ENCODE measurements at places on chromosomes 4 and X. TPM values are rescaled to one million over a fixed set of nuclear protein-coding genes. Genes with fewer than 3 reads are reported as not detected.

DNA sequence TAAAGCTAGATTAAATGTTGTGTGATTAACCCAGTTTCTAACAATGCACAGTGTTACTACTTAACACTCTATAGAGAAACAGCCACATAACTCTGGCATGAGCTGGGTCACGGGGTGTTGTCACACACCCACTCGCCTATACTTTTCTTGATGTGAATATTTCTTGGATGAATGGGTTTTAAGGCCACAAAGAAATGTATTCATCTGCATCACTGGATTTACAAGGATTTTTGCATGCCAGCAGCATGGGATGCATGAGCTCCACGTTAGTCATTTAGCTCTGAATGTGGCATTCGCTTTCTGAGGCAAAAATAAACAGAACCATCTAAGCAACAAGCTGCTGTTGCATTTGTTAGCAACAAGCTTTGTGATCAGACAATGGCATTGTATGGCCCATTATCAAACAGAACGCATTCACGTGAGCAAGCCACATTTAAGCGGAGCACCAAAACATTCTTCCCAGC is 89.7 kb downstream of the LRP2BP start:
- H3K27ac ChIP-seq: peak overlapping the region; percentile 66
- peak; percentile 99 for DNase-seq
- peaks cover 2% of the 10 kb centered on the region for H3K36me3 ChIP-seq
- H3K27me3 ChIP-seq: no peaks in the 10 kb centered on the region
- peaks cover 10% of the 10 kb centered on the region for H3K4me1 ChIP-seq
- no peak overlapping the region for H3K4me3 ChIP-seq

GRCh38 chr4:151013491-151013890 is 1.6 kb downstream of the LRBA start:
- no peaks in the 10 kb centered on the region for H3K36me3 ChIP-seq
- peak overlapping the region; percentile 94 for H3K4me3 ChIP-seq
- H3K27ac ChIP-seq: no peak overlapping the region
- H3K27me3 ChIP-seq: no peaks in the 10 kb centered on the region

- DNase-seq: no peak
- no peak overlapping the region for H3K4me3 ChIP-seq
- H3K4me1 ChIP-seq: no peaks in the 10 kb centered on the region
- H3K36me3 ChIP-seq: no peaks in the 10 kb centered on the region
These were observed 128.8 kb upstream of the NKX1-1 start for GRCh38 chr4:1534876-1535526.

Gene F11
- not detected for total RNA-seq

GRCh38 chr4:60868232-60868960 is 331.7 kb upstream of the ADGRL3 start:
- H3K4me3 ChIP-seq: no peak overlapping the region
- DNase-seq: no peak
- no peaks in the 10 kb centered on the region for H3K36me3 ChIP-seq

Gene OTUD6A
- not detected for total RNA-seq

GRCh38 chrX:20274121-20274520 is 7.4 kb upstream of the RPS6KA3 start:
- H3K27me3 ChIP-seq: no peaks in the 10 kb centered on the region
- H3K4me3 ChIP-seq: no peak overlapping the region
- no peak overlapping the region for H3K27ac ChIP-seq
- H3K36me3 ChIP-seq: no peaks in the 10 kb centered on the region
- DNase-seq: peak; percentile 40
- H3K4me1 ChIP-seq: no peaks in the 10 kb centered on the region

Gene STARD8
- total RNA-seq: 1.5 TPM

Gene TMEM271
- total RNA-seq: not detected

GRCh38 chr4:110735686-110736085 is 112.8 kb upstream of the PITX2 start:
- no peaks in the 10 kb centered on the region for H3K36me3 ChIP-seq
- no peak for DNase-seq
- H3K27me3 ChIP-seq: no peaks in the 10 kb centered on the region
- H3K27ac ChIP-seq: no peak overlapping the region
- no peaks in the 10 kb centered on the region for H3K4me1 ChIP-seq

DNA sequence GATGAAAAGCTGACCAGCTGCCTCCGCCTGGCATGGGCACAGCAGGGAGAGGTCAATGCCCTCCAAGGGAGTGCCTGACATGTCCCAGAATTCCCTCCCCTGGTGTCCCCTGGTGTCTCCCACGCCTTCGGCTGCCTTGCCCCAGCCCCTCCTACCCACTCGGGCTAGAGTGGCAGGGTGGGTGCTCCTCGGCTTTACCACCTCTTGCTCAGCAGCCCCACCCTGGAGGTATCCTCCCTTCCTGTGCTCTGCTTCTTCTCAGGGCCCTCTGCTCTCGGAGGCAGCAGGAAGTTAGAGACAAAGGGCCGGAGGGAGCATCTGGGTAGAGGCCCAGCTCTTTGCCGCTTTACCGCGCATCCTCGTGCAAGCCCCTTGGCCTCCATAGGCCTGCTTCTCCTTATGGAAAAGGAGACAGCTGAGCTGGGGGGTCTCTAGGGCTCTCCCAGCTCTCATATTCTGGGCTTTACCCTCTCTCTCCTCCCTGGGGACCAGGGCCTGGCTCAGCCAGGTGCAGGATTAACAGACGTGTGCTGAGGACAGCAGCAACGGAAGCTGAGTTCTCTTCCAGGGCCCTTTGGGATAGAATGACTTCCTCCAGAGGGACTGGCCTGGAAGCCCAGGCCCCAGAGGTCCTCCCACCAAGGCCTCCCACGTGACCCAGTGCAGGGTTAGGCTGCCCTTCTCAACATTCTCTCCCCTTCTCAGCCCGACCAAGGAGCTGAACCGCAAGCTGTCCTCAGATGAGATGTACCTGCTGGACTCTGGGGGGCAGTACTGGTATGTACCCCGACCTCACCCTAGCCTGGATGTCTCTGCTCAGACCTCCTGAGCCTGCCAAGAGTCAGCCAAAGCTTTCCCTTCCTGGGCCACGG is 17.2 kb downstream of the XPNPEP2 start:
- H3K36me3 ChIP-seq: no peaks in the 10 kb centered on the region
- no peaks in the 10 kb centered on the region for H3K4me1 ChIP-seq
- no peak overlapping the region for H3K27ac ChIP-seq
- H3K4me3 ChIP-seq: no peak overlapping the region
- DNase-seq: no peak
- no peaks in the 10 kb centered on the region for H3K27me3 ChIP-seq

DNA sequence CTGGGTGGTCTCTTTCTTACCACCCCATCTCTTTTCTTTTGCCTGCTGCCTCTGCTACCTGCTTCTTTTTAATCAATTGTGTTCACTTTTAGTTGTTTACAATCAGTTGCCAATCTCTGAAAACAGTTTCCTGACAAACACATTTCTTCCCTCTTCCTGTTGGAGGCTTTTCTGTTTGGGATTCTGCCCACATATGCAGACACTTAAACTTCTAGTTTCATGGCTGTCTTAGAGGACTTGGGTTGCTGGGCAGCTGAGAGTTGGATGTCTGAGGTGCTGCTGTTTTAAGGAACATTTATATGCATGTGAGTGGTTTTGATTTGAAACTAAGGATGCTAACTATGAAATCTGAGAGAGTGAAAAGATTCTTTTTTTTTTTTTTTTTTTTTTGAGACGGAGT is 112.3 kb upstream of the LIMCH1 start:
- no peaks in the 10 kb centered on the region for H3K27me3 ChIP-seq
- DNase-seq: no peak
- no peaks in the 10 kb centered on the region for H3K36me3 ChIP-seq

DNA sequence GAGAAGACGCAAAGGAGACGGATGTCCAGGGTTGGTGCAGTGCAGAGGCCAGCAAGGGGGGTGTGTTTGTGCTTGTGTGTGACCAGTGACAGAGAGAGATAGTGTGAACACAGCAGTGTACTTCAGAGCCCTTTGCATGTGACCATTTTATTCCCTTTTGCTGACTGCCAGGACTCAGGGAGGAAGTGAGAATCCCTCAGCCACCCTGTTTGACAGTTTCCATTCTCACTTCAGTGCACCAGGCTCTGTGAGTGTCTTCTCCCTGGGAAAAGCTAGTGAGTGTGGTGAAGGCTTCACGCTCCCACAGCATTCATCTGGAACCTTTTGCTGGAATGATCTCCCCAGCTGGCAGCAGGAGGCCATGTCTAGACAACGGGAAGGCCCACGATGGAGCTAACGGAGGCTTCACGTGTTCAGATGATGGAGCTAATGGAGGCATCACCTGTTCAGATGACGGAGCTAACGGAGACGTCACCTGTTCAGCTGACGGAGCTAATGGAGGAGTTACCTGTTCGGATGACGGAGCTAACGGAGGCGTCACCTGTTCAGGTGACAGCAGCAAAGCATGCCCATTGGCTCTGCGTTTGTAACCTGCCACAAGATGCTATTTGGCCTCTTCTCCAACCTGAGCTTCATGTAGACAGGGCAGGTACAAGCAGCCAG is 195.4 kb downstream of the AFAP1 start:
- no peak overlapping the region for H3K4me3 ChIP-seq
- no peaks in the 10 kb centered on the region for H3K36me3 ChIP-seq
- no peaks in the 10 kb centered on the region for H3K4me1 ChIP-seq
- no peak overlapping the region for H3K27ac ChIP-seq

DNA sequence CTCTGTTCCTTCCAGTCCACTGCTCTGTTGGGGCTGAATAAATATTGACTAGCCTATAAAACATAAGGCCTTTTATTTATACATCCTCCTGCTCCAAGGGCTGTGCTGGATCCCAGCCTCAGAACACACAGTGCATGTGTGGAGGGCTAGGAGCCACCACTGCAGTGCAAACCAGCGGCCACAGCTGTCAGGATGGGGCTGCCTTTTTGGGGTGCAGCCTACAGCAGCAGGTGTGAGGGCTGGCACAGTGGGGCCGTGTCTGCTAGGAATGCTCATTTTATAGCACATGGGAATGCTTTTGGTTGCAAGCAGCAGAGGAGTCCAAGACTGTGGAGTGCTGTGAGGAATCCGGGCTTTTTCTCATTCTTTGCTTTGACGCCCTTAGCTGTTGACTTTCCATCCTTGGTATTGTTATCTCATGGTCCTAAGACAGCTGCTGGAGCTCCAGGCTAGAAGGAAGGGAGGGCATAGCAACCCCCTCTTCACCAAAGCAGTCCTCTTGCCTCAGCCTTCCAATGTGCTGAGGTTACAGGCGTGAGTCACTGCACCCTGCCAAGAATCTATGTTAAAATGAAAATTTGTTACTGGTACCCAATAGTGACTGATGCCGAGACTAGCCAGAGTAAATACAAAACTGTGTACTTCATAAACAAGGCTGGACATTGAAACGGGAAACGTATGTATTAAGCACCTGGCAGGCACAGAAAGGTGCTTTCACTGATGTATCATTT is 334.3 kb upstream of the GATB start:
- H3K4me3 ChIP-seq: no peak overlapping the region
- H3K36me3 ChIP-seq: no peaks in the 10 kb centered on the region
- peak; percentile 30 for DNase-seq
- no peaks in the 10 kb centered on the region for H3K27me3 ChIP-seq

- no peak overlapping the region for H3K27ac ChIP-seq
- H3K36me3 ChIP-seq: no peaks in the 10 kb centered on the region
These were observed 119.4 kb upstream of the FAM9B start for GRCh38 chrX:9153300-9153699.

DNA sequence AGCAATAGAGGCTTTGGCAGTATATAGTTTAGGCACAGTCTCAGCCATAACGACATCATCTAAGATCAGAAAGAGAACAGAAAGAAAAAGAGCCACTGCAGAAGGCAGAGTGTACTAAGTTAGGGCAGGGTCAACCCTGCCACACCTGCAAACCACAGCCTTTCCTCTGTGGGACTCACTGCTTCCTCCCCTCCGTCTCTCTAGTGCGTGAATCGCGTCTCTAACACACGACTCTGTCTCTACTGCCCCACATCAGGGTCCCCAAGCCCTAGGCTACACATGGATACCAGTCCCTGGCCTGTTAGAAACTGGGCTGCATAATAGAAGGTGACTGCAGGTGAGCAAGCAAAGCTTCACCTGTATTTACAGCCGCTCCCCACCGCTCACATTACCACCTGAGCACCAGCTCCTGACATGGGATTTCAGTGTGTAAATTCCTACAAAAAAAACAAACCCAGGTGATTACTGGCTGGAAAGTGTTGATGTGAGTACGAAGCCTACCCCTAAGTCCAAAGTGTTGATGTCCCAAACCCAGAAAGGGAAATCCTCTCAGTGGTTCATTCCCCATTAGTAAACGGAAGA is 128.9 kb downstream of the PRKX start:
- no peak for DNase-seq
- no peaks in the 10 kb centered on the region for H3K27me3 ChIP-seq
- no peak overlapping the region for H3K27ac ChIP-seq
- H3K4me3 ChIP-seq: no peak overlapping the region

Gene TRIM2
- 70.4 TPM for total RNA-seq

All from fibroblast of lung (primary cell).